ENCODE measurements at places on chromosomes 7 and 10. TPM values are rescaled to one million over a fixed set of nuclear protein-coding genes. Genes with fewer than 3 reads are reported as not detected.

Gene HMX2
- polyA plus RNA-seq = 0.07 TPM

- no peak for DNase-seq
These were observed 176.2 kb downstream of the PRKAG2 start for GRCh38 chr7:151700586-151701165.

- no peak for DNase-seq
These were observed 65.1 kb downstream of the ZRANB1 start for GRCh38 chr10:125006921-125007426.

Gene ZNF425
- polyA plus RNA-seq = 2.2 TPM
